CD4-positive, alpha-beta T cell treated with Interleukin-6 at 100 ng/mL for 8 hours (primary cell): ENCODE measurements at places on chromosomes 12 and 14.

GRCh38 chr12:30884799-30885198, 41.7 kb upstream of the TSPAN11 start:
- DNase-seq, result no peak

GRCh38 chr14:100740196-100740825, 13.6 kb downstream of the DLK1 start:
- DNase-seq, result no peak

DNA sequence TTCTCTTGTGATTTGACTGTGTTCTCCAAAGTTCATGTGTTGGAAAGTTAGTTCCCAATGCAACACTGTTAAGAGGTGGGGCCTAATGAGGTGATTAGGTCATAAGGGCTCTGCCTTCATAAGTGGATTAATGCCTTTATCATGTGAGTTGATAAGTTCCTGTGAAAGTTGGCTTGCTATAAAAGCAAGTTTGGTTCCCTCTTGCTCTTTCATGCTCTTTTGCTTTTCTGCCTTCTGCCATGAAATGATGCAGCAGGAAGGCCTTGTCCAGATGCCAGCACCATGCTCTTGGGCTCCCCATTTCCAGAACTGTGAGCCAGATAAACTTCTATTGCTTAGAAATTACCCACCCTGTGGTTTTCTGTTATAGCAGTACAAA, 41.9 kb downstream of the SLC16A7 start:
- no peak for DNase-seq

GRCh38 chr12:102953221-102953620, 4.3 kb upstream of the ASCL1 start:
- no peak for DNase-seq

DNA sequence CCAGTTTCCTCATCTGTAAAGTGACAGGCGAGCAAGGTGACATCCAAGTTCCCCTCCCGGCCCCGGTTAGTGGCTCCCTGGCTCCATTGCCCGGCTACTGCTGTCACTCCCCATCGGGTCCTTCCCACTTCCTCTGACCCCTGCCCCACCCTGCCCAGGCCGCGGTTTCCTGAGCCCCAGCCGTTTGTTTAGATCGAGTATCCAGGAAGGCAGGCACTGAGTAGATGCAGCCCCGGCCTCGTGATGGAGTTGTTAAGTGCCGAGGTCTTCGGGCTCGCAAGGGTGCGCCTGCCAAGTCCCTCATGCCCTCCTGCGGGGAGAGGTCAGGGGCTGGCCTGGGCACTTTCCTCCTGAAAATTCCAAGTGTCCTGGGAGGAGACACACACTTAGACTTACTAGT, 55.4 kb downstream of the TEAD4 start:
- no peak for DNase-seq

DNA sequence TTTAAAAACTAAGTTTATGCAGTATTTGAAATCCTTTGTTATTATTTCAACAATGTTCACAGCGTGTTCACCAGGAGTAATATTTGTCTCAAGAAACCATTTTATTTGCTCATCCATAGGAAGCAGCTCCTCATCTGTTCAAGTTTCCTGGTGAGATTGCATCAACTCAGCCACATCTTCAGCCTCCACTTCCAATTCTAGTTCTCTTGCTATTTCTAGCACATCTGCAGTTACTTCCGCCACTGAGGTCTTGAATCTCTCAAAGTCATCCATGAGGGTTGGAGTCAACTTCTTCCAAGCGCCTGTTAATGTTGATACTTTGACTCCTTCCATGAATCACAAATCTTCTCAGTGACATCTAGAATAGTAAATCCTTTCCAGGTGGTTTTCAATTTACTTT, 18.0 kb downstream of the CLEC9A start:
- no peak for DNase-seq

DNA sequence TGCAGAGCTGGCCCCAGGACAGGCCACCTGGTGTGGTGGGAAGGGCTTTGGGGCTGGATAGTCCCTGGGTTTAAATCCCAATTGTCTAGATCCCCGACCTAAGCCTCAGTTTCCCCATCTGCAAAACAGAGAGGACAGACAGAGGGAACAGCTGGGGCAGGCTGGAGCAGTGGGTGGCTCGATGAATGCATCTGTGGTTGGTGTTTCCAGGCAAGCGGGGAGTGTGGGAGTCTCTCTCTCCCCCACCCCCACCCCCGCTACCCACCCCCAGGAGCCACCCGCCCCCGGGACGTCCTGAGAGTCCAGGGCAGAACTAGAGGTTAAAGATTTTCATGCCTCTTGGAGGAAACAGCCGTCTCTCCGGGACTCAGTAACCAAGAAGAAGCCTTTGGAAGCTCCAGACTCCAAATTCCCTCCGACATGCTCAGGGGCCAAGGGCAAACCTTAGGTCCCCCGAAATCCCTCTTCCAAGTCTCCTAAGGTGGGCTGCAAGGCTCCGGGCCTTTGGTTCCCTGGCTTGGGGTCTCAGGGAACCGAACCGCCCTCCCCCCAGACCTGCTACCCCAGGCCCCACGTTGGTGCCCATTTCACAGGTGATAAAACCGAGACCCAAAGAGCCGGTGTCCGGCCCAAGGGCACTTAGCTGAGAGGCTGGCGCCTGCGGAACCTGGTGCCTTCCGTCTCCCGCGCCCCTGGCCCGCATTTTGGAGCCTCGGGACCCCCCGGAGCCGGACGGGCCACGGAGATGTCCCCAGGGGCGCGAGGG, 474 bp downstream of the TRPV4 start:
- DNase-seq, result no peak

- no peak for DNase-seq
These were observed 75.1 kb downstream of the KCNK13 start for GRCh38 chr14:90136904-90137303.
